ENCODE measurements at places on chromosomes 1 and 21. TPM values are rescaled to one million over a fixed set of nuclear protein-coding genes. Genes with fewer than 3 reads are reported as not detected.
A peak's percentile ranks its signal among the peaks of the same experiment; 100 is the strongest.

DNA sequence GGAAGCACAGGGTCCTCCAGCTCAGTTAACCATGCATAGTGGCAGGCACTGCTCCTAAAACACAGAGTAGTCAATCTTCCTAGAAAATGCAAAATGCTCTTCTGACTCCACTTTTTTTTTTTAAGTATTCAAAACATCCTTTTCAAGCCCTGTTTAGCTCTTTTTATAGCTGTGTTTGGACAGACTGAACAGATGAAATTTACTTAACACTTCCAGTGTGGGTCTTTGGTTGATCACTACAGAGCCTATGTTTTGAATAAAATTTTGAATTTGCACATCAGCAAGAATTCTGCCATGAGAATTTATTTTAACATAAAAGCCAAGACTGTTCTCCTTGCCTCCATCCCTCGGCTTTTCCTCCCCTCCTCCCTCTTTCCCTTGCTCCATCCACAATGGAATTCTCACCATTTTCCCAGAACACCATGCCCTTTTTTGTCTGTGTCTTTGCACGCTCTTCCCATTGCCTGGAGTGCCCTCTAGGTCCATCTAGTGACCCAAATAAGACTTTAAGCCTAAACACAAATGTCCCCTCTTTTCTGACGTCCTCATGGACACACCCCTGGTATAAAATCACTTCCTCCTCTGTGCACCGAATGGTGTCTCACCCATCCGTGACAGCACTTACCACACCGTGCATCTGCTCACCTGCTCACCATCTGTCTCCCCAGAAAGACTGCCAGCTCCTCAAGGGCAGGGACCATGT, 24.0 kb upstream of the CPT2 start:
- DNase-seq = no peak

DNA sequence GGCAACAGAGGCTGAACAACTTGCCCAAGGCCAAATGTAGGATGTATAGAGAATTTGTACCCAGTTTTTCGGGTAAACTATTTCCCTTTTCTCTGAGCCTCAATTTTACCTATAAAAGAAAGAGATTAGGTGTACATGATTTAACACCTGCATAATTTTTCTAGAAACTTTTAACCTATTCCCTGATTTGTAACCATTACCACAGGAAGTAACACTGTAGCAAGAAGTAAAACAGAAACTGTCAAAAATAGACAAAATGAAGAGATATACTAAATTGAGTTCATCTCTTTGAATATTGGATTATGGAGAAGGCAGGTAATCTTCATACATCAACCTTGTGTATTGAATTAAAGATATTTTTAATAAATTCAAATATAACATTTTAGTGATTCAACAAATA, 136.2 kb downstream of the ZC3H11B start:
- no peak for DNase-seq

DNA sequence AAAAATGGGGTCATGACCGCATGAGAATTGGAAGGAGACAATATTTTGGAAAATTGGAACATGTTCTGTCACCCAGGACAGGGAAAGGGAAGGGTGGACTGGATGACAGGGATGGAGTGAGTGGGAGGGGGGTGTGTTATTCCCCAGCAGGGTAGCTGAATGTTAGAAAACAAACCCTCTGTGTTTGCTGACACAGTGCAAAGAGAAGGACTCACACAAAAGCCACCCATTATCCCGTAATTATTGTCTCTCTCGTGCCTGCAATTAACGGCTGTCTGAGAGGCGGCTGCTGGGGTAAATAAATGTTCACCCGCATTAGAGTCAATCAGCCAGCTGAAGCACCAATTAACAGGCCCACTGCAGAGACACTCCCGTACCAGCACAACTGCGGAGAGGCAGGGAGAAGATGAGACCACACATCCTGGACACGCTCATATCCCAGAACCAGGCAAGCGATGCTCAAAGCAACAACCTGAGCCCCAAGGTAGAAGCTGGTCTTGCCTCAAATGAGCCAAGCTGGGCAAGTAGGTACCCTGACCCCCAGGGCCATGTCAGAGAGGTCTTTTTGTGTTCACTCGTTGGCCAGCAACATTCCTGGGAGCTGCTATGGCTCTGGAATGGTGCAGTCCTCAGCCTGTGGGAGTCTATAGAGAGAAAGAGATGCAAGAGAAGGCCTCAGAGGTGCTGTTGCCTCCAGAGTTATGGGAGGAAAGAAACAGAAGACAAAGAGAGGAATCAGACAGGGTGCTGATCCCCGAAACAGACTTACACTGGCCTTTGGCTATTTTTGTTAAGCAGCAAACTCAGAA, 19.4 kb downstream of the PLEKHA6 start:
- DNase-seq = no peak

- no peak for DNase-seq
Observed at GRCh38 chr1:205843036-205843859, 6.7 kb downstream of the PM20D1 start.

DNA sequence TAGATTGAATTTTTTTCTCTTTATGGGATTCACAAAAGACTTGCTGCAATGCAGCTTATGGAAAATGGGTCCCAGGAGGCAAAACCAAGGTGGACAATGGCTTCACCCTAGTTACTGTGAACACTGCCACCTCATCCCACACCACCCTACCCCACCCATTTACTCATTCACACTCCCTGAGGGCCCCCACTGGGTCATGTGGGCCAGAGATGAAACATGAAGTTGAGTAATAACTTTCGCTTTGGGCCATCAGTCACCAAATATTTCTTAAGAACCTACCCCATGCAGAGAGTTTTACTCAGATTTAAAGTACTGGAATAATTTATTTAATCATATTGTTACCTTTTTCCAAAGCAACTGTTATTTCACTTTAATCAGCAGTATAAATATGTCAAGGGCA, 191.8 kb downstream of the TPR start:
- no peak for DNase-seq

DNA sequence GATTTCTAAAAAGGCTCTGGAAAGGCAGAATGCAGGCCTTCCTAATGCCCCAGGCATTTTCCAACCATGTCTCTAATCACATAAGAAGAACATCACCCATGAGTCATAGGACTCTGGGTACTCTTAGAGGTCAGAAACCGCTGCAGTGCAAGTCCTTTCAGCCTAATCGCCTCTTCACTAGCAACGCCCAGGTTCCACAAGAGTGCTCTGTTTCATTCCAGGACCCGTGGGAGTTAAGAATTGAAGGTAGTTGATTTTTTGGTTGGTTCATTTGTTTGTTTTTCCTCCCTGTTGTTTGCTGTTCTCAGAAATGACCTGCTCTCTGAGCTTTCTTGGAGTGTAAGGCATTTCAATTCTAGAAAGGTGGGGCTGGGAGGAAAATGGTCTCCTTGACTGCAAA, 123.2 kb downstream of the NR5A2 start:
- DNase-seq = peak; percentile 12

DNA sequence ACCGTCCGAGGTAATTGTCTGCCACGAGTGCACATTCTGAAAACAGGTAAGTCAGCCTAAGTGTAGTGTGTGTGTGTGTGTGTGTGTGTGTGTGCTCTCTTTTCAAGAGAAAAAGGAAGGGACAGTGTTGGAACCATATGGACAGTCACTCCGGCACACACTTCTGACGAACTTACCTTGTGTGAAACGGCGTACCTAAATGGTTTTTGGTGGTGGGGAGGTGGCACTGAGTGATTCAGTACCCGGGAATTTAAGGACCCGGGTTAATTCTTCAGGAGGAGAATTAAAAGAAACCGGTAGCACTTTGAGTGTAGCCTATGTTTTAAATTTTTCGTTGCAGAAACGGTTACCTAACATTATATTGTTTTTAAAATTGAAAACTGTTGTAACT, 286 bp downstream of the ODR4 start:
- DNase-seq = no peak

DNA sequence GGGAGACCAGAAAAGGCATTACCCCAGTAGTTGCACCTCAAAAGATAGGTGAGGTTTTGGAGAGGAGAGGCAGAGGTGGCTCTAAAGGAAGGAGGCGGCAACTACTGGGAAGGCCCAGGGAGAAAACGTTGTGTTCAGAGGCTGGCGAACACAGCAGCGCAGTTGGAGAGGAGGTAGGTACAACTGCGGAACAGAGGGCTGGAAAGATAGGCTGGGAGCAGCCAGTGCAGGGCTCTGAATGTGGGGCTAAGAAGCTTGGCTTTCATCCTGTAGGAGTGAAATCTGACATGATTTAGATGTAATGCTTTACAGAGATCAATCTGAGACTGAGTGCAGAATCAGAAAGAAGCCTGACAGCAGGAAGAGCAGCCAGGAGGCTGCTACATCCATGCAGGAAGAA, 13.0 kb downstream of the RIMS3 start:
- no peak for DNase-seq

The AMPD1 gene
- polyA plus RNA-seq = not detected

The IGSF9 gene
- 18.7 TPM for polyA plus RNA-seq

The FAM163A gene
- 0.74 TPM for polyA plus RNA-seq

The ANKRD65 gene
- polyA plus RNA-seq = 8.3 TPM

The TTC39A gene
- polyA plus RNA-seq = 12.1 TPM

The KIF2C gene
- polyA plus RNA-seq = 23.7 TPM

The DPT gene
- polyA plus RNA-seq = not detected

The TAL1 gene
- polyA plus RNA-seq = 4.6 TPM

All from right renal pelvis (tissue), 4 donors.